Epithelial cell of proximal tubule (primary cell): ENCODE measurements at places on chromosomes 6 and 20.
A peak's percentile ranks its signal among the peaks of the same experiment; 100 is the strongest.

DNA sequence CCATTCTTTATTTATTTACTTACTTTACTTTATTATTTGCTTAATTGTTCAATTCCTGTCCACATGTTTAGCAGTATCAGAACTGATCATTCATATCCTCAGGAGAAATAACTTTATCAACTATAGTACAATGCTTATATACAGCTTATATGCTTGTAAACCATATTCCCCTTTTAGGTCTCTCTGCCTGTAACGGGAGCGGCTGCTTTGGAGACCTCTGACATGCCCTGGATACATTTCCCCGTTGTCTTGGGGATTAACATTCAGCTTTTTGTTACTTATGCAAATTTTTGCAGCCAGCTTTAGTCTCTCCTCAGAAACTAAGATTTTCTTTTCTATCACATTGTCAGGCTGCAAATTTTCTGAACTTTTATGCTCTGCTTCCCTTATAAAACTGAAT lies 17.6 kb upstream of the FUT9 start:
- no peak for DNase-seq

GRCh38 chr6:164216368-164216767 lies 801.9 kb downstream of the QKI start:
- DNase-seq: no peak

DNA sequence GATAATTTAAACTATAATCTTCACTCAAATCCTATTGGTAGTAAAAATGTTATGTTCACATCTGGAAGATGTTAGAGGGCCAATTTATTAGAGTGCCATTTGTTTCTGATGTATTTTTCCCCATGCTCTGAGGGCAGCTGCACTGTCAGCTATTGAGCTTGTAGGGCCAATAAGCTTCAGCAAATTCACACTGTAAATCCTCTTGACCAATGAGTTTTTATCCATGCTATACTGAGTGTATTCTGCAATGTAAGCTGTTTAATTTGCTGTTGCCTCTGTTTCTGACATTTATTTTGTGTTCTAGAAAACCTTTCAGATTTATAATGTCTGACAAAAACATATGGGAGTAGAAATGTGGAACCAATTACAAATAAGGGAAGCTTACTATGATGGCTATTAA lies 62.6 kb downstream of the OGFRL1 start:
- no peak for DNase-seq

GRCh38 chr20:57135875-57136274 lies 130.6 kb downstream of the BMP7 start:
- DNase-seq: no peak

GRCh38 chr20:9571783-9572182 lies 57.4 kb downstream of the LAMP5 start:
- no peak for DNase-seq

DNA sequence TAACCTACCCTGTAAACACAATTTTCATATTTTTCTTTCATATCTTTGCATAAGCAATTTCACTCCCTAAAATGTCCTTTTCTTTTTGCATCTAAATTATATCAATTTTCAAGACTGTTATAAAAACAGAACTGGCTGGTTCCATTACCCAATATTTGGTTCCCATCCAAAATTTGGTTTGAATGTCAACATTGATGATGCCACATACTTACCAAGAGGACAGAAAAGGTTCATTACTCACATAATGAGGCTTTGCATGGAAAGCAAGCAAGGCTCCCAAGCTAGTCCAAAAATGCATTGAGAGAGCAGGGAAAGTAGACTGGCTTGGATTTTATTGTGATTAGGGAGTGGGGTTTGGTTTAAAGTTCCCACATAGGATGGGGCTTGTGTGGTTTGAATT lies 144.4 kb upstream of the AKIRIN2 start:
- DNase-seq: no peak

- DNase-seq: no peak
Observed at GRCh38 chr6:134980846-134981245, 30.9 kb upstream of the ALDH8A1 start.

DNA sequence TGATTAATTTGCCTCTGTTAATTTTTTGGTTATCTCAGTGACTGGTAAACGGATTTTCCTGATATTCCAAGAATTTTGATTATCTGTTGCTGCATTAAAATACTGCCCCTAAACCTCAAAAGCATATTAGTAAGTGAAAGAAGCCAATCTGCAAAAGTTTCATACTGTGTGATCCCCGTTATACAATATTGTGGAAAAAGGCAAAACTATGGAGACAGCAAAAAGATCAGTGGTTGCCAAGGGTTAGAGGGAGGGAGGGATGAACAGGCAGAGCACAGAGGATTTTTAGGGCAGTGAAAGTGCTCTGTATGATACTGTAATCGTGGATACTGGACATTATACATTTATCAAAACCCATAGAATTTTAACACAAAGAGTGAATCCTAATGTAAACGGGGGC lies 133.0 kb downstream of the MYLK4 start:
- no peak for DNase-seq

DNA sequence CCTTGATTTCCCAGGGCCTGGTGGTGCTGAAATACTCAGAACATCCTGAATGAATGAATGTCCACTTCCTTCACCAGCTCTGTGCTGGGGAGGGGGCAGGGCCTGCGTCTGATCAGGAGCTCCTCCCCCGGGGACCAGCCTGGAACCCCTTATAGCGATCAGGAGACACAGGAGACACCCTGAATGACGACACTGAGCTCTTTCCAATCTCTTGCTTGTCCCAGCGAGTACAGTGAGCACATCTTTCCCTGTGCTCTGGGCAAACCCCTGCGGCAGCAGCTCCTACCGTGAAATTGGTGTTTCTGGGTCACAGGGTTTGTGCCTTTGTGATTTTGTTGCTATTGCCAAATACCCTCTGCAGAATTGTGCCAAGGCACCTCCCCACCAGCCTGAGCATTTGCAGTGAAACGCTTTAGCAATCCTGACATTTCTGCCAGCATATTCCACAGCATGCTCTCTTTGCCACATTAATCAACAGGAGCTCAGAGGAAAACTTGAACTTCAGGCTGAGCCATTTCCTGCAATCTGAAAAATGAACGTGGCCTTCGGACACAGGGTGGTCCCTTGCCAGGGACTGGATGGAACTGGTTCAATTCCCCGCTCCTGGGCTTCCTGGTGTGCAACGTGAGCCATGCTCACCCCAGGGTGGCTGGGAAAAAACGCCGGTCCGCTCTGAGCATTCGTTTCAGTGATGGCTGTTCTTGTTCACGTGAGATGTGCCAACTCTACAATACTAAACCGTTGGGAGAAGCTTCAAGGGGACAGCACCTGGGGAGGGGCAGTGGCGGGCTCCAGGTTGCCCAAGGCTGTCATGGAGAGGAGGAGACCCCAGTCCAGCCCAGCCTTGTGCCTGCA lies 23.1 kb upstream of the MRGBP start:
- peak; percentile 80 for DNase-seq

DNA sequence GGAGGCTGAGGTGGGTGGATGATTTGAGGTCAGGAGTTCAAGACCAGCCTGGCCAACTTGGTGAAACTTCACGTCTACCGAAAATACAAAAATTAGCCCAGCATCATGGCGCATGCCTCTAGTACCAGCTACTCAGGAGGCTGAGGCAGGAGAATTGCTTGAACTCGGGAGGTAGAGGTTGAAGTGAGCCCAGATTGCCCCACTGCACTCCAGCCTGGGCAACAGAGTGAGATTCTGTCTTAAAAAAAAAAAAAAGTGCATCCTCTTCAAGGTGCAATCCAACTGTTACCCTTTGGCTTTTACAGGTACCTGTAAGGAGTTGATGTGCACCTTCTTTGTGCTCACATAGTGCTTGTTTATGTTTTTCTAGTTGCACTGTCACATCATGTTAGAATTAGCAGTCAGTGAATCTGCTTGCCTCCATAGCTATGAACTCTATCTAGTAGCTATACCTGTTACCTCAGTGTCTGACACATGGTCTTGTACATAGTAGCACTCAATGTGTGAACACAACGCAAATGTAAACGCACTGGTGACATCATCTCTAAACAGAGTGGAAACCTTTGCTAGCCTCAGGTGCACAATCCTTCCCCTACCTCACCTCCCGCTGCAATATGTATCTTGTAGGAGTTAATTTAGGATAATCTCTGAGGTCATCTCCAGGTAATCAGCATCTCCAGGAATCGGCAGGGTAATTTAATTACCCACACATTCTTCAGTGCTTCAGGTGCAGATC lies 9.7 kb downstream of the MSH5 start:
- no peak for DNase-seq

- DNase-seq: peak; percentile 95
Observed at GRCh38 chr6:137926207-137926731, 59.2 kb downstream of the TNFAIP3 start.

GRCh38 chr6:158233214-158233795 lies 65.2 kb downstream of the GTF2H5 start:
- DNase-seq: no peak

DNA sequence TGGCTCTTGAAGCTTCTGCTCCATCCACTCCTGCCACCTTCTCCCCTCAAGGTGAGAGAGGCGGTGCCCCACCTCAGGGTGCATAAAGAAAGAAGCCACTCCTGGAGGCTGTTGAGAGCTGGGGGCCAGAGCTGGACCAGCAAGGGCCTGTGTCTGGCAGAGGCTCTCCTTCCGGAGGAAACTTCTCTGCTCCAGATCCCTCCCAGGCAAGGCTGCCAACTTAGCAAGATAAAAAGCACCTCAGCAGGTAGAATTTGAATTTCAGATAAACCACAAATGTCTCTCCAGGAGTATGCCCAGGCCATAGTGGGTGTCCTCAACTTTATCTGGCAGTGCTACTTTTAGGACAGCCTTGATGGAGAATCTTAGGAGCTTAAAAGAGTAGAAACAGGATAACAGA lies 13.8 kb downstream of the UNC93A start:
- DNase-seq: no peak

GRCh38 chr6:5671601-5672559 lies 334.8 kb downstream of the NRN1 start:
- DNase-seq: no peak

DNA sequence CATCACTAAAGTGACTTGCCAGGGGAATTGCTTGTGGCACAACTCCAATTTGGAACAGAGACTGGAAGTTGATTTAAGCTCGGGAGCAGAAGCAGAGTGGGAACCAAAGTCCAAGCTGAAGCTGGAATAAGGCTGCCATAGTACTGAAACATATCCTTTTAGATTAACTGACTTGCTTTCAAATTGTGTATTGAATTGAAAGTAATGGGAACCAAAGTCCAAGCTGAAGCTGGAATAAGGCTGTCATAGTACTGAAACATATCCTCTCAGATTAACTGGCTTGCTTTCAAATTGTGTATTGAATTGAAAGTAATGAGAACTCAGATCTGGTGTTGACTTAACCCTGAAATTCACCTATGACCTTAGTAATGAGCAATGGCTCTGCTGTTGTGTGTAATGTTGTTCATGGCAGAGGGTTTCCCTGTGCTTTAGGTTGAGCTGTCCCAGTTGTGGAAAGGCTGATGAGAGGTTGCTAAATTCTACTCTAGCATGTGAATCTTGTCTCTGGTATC lies 40.2 kb downstream of the CENPW start:
- no peak for DNase-seq

DNA sequence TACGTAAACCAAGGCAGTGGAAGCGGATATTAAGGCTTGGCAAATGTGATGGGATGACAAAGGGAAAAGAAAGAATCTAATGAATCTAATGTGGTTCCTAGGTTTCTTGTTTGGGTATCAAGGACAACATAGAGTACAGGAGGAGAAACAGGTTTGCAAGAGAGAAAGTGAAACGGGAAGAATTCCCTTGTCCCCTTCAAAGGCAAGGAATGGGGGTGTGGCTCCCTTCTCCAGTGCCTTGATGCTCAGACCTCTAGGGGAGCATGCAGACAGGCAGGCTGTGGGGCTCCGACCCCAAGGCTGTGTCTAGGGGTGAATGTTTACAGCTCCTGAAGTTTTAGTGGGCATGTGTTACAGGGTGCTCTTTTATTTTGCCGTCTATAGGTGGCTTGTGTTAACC lies 317.5 kb upstream of the HSF2 start:
- DNase-seq: no peak

DNA sequence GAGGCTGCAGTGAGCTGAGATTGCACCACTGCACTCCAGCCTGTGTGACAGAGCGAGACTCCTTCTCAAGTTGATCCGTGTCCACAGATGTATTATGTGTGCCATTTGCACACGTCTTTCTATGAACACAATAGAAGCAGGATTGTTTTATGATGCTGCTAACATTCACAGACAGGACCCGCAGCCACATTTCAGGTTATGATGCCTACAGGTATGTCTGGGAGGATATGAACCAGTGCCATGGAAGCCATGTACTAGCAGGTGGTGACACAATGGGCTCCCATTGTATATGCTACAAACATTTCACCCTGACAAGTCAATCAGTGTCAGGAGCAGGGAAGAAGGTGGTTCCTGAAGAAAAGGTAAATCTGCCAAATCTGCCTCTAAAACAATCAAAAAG lies 4.3 kb downstream of the TRAM2 start:
- no peak for DNase-seq

DNA sequence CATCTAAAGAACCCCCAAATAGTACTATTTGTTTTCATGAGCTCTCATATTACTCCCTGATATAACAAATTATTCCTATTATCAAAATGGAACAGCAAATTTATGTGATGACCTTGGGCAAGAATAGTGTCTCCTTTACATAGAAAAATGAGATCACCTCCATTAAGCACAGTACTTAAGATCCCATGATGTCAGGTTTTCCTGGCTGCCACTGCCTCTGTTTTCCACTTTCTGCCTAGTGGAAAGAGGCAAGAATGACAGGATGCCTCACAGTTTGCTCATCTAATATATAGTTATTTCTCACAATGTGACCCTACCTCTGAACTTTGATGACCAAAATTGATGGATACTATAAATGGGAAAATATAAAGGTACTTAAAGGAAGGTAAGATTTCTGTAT lies 260.1 kb upstream of the SGK1 start:
- DNase-seq: no peak

- DNase-seq: no peak
Observed at GRCh38 chr6:21935561-21936028, 342.0 kb downstream of the SOX4 start.
